Fibroblast of villous mesenchyme (primary cell): ENCODE measurements at places on chromosomes 16 and 17. TPM values are rescaled to one million over a fixed set of nuclear protein-coding genes. Genes with fewer than 3 reads are reported as not detected.

DNA sequence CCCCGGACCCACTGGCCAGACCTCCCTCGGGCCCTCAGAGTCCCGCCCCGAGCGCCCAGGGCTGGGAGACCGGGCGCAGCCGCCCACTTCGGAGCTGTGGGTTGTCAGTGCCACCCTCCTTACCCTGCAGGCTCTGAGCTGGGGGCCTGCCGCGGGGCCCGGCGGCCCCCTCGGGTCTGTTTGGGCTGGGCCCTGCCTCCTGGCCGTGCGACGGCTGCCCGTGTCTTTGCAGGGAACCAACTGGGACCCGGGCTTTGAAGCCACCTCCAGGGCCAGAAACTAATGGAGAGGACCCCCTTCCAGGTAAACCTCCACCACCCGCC, 443 bp downstream of the TEDC2 start:
- DNase-seq, result no peak

DNA sequence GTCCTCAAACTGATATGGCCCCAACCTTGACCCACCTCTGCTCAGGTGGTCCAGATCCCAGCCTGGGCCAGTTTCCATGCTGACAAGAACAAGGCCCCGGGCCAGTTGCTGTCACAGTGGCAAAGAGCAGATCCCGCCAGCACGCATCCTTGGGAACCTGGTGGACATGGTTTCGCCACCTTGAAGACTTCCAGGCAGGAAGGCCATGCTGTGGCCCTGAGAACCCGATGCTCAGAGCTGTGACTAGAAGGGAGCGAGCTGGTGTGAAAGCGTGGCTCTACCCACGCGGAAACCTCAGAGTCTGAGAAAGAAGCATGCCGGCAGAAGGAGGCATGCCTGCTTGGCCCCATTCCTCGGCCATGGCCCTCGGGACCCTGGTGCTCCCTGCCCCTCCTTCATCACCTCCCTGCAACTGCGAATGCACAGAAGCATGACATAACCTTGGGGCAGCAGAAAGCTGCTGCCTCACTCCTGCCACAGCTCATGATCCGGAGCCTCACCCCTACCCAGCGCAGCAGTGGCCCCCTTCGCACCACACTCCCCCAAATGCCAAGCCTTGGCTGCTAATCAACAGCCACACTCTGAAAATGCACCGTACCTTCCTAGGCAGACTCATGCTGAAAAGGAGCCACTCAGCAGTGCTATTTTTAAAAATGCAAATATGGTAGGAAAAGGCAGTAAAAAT, 33.2 kb downstream of the UBE2O start:
- no peak for DNase-seq

GRCh38 chr17:5769593-5770354, 185.5 kb upstream of the NLRP1 start:
- no peak for DNase-seq

DNA sequence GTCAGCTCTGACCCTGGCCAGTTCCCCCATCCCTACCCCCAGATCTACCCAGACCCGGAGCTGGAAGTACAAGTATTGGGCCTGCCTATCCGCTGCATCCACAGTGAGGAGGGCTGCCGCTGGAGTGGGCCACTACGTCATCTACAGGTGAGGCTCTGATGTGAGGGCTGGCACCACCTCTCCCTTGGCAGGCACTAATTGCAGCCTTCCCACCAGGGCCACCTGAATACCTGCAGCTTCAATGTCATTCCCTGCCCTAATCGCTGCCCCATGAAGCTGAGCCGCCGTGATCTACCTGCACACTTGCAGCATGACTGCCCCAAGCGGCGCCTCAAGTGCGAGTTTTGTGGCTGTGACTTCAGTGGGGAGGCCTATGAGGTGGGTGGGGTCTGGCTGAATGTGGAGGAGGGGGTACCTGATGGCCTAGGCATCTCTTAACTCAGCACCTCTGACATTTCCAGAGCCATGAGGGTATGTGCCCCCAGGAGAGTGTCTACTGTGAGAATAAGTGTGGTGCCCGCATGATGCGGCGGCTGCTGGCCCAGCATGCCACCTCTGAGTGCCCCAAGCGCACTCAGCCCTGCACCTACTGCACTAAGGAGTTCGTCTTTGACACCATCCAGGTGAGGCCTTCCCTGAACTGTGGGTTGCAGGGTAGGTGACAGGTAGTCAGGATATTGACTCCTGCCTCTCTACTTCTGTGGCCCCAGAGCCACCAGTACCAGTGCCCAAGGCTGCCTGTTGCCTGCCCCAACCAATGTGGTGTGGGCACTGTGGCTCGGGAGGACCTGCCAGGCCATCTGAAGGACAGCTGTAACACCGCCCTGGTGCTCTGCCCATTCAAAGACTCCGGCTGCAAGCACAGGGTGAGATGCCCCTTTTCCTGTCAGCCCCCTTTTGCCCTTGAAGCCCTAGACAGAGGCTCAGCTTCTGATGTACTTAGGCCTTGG, 4.3 kb downstream of the TRAF4 start:
- DNase-seq, result no peak

- no peak for DNase-seq
Measured at GRCh38 chr17:55283256-55283965, 18.7 kb downstream of the HLF start.

DNA sequence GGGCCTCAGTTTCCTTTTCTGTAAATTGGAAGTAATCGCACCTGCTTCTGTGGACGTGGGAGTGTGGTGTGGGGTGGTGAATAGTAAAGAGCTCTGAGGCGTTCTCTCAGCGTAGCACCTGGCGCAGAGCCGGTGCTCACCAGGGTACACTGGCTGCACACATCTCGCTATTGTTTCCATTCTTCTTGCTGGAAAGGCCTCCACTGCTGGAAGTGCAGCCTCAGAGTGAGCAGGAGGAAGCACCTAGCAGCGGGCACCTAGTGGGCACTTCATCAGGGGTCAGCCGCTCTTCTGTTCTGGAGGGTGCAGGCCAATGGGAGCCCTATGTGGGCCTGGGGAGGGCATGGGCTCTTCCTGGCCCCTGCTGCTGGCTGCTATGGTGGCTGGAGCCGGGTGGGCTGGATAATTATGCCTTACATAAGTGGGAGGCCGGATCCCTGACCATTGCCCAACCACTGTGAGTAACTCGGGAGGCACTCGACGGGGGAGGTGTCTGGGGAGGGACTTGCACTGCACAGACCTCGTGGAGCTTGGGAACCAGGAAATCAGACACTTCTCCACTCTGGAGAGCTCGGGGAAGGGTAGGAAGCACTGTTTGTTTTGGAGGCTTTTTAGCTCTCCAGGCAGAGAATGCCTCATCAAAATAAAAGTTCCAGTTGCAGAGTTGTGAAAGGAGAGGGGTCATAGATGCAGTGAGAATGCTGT, 1.7 kb downstream of the MAP2K3 start:
- peak; percentile 99 for DNase-seq

The ITGAX gene
- total RNA-seq, result not detected in 2 replicates

GRCh38 chr16:57668263-57668571, at the start of gene ADGRG3:
Gene ADGRG3 (plus strand): TSS chr16:57668306. CDS start chr16:57668348, 42 bp downstream.
- DNase-seq, result no peak

DNA sequence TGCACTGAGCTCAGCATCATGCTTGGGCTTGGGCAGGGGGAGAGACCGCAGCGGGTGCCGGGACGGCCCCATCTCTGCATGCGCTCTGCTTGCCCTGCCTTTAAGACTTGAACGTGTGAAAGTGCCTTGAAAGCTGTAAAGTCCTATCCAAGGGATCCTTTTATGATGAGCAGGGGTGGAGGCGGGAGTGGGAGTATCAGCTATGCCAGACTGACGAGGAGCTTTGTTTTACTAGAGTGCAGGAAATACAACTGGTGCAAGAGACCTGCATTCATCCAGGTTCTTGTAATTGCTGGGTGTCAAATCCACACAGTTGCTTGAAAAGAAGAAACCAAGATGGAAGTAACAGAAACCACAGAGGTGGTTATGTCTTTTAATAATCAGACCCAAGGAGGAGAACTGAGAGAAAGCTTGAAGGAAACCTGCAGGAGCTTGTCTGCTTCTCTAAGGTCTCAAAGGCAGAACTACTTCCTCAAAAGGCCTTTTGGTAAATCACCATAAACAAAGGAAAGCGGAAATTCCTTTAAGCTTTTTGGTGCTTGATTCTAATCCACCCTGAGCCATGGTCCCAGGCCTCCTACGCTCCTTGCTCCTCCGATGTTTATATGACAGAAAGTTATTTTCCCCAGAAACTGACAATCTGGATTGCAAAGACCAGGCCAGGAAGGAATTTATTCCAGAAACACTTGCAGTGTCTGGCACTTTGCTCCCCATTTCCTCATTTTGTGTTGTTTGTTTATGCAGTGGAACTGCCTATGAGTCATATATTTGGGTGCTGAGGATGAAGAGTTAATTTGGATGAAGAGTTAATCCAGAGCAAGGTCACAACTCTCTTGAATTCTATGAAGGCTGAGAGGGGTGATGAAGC, 51.3 kb upstream of the FBXO47 start:
- peak; percentile 87 for DNase-seq

DNA sequence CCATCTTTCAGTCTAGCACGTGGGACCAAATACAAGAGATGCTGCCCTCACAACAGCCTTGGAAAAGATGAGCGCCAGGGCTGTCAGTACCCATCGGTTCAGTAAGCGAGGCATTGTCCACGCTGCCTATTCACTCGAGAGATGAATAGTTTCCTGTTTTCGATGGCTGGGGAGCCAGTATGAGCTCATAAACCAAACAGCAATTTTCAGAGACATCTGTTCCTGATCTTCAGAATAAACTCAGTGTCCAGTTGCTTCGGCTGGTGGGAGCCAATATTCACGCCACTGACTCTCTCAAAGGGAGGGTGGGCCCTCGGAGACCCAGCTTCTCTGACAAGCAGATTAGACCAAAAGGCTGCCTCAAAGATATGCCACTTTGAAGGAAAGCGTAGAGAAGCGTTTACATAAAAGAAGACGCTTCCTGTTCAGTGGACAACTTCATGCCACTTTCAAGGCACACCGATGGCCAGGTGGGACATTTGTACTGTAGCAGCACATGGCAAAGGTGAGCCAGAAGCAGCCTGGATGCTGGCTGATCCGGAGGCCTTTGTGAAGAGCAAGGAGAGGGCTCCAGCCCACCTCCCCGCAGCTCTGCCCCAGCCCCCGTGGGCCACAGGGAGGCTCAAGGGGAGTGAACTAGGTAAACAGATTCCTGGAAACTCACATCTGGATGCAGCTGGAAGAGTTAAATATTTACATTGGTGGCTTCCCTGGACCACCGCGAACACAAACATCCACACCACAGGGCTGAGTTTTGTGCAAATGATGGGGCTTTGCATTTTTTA, 6.0 kb downstream of the TIMM22 start:
- DNase-seq, result peak; percentile 71

DNA sequence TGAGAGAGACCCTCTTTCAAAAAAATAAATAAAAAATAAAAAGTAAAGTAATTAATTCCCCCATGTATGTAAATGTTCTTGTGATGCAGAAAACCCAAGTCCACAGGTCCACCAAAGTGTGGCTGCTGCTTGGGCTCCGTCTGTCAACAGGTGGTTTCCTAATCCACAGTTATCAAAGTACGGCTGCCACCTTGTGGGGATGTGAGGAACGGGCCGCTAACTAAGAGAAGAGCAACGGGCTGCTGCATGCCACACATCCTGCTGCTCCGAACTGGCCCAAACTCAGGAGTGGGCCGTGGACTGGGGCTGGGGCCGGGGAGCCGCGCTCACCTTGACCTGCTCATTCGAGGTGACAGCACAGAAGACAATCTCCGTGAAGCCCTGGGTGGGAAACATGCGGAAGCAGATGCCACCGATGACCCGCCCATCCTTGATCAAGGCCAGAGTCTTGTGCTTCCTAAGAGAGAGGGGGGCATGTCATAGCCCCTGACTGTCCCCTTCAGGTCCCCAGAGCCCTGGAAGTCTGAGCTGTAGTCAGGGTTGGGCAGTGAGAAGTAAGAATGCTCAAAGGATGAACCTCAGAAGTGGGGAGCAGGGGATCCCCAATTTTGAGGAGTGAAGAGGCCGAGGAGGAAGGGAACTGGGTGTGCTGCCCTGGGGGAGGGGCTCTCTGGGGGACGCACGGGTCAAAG, 4.3 kb downstream of the KAT2A start:
- DNase-seq, result peak; percentile 84

The UTS2R gene
- total RNA-seq, result not detected in 2 replicates

- DNase-seq, result peak; percentile 38
Measured at GRCh38 chr16:1707193-1707790, 1.3 kb downstream of the MAPK8IP3 start.

The KRTAP9-4 gene
- not detected in 2 replicates for total RNA-seq
